ENCODE measurements at places on chromosomes 7 and 10.
A peak's percentile ranks its signal among the peaks of the same experiment; 100 is the strongest.

GRCh38 chr7:127946111-127946510, 85.1 kb downstream of the LRRC4 start:
- DNase-seq: no peak

DNA sequence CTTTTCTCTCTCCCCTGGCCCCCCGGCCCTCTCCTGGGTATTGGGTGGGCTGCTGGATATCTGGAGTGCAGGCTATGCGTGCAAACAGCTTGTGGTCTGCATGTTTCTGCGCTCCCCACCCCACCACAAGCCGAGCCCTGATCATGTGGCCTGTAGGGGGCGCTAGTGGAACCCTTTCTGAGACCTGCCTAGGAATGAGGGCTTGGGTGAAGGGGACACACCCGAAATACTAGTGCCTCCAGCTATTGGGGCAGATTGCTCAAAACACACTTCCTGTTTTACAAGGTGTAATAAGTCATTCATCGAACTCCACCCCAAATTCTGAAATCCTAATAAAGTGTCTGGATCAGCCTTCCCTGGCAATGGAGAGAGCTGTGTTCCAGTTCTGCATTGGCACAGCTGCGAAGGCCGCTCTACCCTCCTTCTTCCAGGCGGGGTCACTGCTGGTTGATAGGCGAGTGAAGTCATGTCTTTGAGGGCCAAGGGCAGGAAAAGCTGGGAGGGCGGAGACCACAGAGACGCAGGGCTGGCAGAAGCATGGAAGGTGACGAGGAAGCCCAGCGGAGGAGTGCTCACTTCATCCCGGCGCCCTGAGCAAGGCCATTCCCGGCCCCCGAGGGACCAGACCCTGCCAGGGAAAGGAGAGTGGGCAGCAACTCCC, 19.8 kb upstream of the PRRT4 start:
- DNase-seq: no peak

GRCh38 chr10:84665883-84666463, 337.6 kb downstream of the CCSER2 start:
- no peak for DNase-seq

- DNase-seq: peak; percentile 57
Observed at GRCh38 chr10:77638321-77639101, 903 bp upstream of the KCNMA1 start.

GRCh38 chr7:40162516-40162915, 27.7 kb downstream of the SUGCT start:
- DNase-seq: no peak

- peak; percentile 75 for DNase-seq
Observed at GRCh38 chr7:39746103-39746819, 122.9 kb downstream of the RALA start.

- DNase-seq: no peak
Observed at GRCh38 chr10:33087152-33087551, 129.1 kb upstream of the ITGB1 start.

GRCh38 chr7:151309311-151309710, 32.3 kb upstream of the NUB1 start:
- DNase-seq: no peak

- no peak for DNase-seq
Observed at GRCh38 chr10:124974131-124974530, 32.2 kb downstream of the ZRANB1 start.

GRCh38 chr10:48923748-48924147, 15.9 kb downstream of the LRRC18 start:
- DNase-seq: no peak

- no peak for DNase-seq
Observed at GRCh38 chr10:113331961-113332360, 220.9 kb upstream of the HABP2 start.

DNA sequence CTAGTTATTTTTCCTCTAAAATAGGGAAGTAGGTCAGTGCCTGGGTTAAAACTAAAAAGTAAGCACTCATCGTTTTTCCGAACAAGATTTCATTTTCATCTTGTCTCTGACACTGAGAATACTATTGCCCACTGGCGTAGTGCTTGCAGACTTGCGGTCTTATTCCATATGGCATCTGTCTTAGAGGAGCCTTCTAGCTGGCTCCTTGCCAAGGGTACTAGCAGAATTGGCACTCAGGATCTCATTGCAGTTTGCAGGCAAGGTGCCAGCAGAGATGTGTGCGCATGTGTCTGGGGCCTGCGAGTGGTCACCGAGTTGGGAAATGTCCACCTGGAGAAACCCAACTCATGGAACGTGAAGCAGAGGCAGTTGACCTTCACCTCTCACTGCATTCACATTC, 143.4 kb downstream of the CELF2 start:
- peak; percentile 50 for DNase-seq

DNA sequence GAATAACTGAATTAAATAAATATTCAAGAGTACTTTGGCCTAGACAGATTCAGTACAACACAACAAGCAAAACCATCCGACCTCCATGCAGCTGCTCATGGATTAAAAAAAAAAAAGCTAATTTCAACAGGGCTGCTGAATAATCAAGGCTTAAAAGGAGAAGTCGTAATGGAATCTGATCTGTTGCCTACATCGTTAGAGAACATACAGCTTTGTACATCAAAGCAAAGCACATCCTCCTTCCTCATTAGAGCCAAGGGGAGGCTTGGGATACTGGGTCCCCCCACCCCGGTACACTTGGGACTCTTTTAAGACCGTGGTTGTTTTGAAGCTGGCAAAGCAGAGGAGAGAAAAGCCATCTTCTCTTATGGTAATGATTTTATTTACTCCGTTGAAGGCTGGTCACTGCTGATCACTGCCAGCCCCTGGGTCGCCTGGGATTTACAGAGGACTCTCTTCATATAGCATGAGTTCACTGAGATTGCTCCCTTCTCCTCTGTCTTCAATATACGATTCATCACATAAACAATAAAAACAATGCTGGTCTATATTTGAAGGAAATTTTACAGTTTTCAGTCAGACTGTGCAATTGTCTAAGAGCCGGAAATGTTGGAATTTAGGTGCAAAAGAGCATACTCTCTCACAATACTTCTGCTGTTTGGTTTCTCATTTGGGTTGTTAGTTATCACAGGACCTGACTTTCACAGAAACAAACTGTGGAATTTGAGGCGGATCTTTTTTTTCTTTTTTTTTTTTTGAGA, 148.8 kb downstream of the FAM107B start:
- DNase-seq: no peak

GRCh38 chr10:131452926-131453720, 141.6 kb upstream of the TCERG1L start:
- peak; percentile 70 for DNase-seq

DNA sequence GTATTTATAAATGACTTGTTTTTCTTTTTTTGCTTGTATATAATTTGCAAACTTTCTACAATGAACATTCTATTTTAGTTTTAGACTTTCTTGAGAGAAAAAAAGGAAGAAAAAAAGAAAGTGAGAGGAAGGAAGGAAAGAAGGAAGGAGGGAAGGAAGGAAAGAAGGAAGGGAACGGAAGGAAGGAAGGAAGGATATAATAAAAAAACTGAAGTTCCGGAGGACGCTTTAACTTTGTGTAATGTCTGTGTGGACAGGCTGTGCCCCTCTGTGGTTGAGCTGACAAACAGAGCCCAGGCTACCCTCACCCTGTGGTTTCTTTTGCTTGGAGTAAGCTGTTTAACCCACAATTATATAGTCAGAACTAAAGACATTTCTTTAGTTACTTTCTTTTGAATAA, 108.7 kb downstream of the SEMA3D start:
- DNase-seq: no peak

DNA sequence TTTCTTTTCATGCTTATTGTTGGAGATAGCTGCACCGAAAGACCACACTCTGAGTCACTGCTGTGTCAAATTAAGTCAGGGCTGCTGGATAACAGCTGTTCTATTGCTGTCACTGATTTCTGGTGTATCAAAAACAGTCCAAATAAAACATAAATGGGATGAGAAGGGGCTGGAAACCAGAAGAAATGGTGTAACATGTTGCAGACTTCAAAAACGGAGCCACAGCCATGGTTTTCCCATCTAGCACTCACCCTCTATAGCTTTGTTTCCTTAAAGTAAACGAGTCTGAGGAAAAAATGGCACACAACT, 103.3 kb upstream of the DIP2C start:
- no peak for DNase-seq

DNA sequence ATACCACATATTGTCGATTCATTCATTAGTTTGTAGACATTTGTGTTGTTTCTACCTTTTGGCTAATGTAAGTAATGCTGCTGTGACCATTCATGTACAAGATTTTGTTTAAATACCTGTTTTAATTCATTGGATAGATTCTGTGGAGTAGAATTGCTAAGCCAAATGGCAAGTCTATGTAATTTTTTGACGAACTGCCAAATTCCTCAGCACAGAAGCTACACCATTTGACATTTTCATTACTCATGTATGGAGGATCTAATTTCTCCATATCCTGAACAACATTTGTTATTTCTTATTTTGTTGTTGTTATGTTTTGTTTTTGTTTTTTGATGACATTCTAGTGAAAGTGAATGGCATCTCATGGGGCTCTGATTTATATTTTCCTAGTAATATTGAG, 1351.3 kb upstream of the SORCS1 start:
- DNase-seq: no peak

DNA sequence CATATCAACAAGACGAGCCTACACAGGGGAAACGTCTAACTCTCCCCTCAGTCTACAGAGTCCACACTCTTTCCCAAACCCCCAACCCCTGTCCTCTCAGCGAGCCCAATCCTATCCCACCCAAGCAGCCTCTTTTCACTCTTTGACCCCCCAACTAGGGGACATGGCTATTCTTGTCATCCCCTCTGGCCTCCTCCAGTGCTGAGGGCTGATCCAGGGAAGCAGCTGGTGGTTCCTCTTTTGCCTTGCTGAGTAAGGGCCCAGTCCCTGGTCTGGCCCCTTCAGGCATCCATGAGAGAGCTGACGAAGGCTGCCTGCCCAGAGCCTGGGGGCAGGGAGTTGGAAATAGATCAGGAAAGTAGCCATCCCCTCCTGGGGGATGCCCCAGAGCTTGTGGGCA, 6.4 kb downstream of the NOBOX start:
- no peak for DNase-seq

GRCh38 chr10:3741688-3742461, 43.1 kb downstream of the KLF6 start:
- DNase-seq: no peak

DNA sequence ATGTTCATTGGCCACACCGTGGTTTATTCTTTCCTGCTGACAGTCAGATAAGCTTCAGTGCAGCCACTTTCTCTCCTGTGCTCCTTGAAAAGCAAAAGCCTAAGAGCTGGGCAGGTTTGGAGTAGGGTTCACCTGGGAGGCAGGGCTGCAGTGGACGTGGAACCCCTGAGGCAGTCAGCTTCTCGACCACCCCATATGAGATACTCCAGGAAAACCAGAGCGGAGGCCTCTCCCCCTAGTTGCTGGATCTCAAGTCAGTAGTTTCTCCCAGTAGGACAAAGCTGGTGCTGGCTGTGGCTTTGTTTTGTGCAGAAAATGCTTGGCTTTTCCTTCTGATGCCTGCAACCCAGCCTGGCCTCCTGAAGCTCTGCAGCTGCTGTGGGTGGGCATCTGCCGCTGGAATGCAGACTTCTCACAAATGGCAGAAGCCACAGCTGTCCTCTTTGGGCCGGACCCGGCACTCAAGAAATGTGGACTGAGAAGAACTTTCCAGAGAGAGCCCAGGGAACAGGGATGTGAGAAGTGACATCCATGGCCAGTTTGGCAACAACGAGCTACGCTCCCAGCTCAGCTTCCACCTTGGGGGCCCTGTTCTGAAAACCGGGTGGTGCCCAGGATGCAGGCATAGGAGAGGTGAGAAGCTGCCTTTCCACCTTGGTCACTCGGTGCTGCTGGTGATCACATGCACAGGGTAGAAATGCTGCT, 276.6 kb upstream of the TCERG1L start:
- peak; percentile 6 for DNase-seq

- DNase-seq: no peak
Observed at GRCh38 chr10:103632247-103632642, 138.7 kb downstream of the NEURL1 start.

DNA sequence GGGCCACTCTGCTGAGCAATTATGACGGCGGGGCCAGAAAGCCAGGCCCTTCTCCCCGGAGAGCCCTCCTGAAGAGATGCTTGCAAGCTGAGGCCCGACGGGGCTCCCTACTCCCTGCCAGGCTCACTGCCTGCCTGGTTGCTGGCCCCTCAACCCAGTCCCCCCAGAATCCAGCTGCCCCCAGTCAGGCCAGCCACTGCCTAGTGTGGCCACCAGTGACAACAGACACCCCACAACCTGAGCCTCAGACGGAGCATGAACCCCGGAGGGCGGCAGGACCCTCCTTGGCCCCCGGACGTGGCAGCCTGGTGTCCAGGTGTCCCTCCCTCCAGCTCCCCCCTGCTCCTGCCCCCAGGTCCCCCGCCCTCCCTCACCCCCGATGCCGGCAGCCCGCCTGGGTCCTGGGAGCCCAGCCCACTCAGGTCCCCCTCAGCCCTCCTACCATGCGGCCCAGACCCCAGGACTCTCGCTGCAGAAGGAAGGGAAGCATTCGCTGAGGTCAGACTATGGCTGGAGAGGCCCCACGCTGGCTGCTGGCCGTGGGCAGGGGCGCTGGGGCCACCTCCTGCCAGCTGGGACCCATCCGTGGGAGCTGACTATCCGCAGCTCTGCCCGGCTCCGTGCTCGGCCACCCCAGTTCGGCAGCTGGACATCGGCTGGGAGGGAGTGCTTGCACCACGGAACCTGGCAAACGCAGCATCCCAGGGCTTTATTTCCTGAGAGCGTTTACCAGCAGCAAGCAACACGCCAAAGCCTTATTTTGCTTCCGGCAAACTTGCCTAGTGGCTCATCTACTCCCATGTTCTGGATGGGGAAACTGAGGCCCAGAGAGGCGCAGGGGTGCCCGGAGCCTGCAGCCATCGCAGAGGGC, 89.8 kb downstream of the UNCX start:
- no peak for DNase-seq

DNA sequence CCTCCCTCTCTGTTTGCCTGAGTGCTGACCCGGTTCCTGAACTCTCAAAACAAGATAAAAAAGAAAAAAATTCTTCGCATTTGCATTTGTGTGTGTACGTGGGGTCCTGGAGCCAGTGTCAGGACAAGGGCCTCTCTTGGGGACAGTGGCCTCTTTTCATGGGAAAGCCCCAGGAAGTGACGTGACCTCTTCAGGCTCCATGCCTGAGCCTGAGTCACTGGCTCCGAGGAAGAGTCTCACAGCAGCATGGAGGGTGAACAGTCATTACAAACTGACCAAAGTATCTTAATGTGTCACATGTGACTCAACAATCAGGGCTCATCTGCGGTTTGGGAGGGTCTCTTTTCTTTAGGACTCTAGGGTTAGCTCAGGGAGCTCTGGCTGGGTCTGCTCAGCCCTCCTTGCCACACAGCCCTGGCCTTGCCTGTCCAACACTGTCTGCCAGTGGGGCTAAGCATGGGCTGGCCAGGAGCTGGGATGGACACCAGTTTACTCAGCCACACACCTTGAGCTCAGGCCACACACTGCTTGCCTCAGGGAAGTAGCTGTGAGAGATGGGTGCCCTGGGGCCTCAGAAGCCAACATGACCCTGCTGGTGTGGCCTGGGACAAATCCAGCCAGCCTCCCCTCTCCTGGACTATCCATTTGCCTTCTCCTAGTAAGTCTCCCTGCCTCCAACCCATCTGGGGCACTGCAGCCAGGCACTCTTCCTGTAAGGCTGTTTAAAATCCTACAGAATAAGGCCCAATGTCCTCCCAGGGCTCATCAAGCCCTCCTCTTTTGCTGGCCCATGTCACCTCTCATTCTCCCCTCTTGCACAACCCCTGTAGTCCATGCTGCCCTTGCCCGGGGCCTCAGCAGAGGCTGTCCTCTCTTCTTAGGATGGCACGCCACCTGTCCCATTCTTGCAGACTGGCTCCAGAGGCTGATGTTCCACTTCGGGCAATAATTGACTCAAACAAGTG, 10.5 kb downstream of the TMEM273 start:
- DNase-seq: peak; percentile 78

- no peak for DNase-seq
Observed at GRCh38 chr7:113044394-113044793, 42.2 kb downstream of the GPR85 start.

Measured in head of caudate nucleus (tissue), 42 donors.